ENCODE measurements at places on chromosomes 4 and X. TPM values are rescaled to one million over a fixed set of nuclear protein-coding genes. Genes with fewer than 3 reads are reported as not detected.

TRIM61 gene
- 1.2 TPM for total RNA-seq

AMTN gene
- 0.30 TPM for total RNA-seq

DRP2 gene
- total RNA-seq: 0.69 TPM

HSFX3 gene
- not detected for total RNA-seq

GLRA3 gene
- not detected for total RNA-seq

APEX2 gene
- total RNA-seq: 5.3 TPM

CFP gene
- 2.5 TPM for total RNA-seq

IL2RG gene
- 2.6 TPM for total RNA-seq

CHRDL1 gene
- total RNA-seq: 13.4 TPM

DNA sequence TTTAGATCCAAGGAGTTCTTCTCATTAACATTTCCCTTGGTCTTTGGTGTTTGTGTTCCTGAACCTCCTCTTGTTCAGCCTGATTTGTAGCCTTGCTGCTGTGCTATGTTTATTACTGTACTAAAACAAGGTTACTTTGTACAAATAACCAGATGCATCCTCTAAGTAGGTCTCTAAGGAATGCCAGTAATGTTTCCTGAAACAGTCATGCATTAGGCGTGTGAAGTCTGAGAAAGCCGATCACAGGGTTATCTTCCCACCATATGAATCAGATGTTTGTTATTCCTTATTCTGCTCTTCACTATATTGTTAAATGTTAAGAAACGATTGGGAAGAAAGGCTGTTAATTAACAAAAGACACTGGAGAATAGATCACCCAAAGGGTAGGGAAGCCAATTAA lies 66.9 kb downstream of the GALNTL6 start:
- DNase-seq: no peak

DNA sequence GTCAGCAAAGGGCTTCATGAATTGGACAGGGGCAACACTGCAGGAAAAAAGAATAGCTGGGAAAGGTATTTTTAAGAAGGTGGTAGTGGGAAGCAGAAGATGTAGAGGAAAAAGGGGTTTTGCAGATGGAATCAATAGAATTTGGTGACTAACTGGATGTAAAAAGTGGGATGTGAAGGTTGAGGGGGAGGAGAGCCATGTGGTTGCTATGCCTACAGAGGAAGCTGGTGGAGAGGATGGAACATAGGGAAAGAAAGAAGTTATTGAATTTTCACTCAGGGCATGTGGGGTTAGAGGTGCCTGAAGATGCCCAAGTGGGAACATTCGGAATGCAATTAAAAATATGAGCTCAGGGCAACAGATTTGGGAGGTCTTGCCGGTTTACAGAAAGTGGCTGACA lies 33.0 kb downstream of the REELD1 start:
- DNase-seq: no peak

GRCh38 chrX:55201930-55202579 lies 18.1 kb upstream of the PAGE5 start:
- DNase-seq: no peak

GRCh38 chr4:17761062-17761461 lies 20.4 kb downstream of the FAM184B start:
- no peak for DNase-seq

GRCh38 chr4:54066718-54067129 lies 2.3 kb upstream of the CHIC2 start:
- DNase-seq: no peak

DNA sequence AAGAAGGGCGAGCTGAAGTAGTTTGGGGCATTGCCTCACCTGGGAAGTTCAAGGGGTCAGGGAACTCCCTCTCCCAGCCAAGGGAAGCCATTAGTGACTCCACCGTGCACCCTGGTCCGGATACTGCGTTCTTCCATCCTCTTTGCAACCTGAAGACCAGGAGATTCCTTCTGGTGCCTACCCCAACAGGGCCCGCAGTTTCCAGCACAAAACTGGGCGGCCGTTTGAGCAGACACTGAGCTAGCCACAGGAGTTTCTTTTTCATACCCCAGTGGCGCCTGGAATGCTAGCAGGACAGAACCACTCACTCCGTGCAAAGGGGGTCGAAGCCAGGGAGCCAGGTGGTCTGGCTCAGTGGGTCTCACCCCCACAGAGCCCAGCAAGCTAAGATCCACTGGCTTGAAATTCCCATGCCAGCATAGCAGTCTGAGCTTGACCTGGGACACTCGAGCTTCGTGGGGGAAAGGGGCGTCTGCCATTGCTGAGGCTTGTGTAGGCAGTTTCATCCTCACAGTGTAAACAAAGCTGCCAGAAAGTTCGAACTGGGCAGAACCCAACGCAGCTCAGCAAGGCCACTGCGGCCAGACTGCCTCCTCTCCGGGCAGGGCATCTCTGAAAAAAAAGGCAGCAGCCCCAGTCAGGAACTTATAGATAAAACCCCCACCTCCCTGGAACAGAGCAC lies 1039.4 kb upstream of the IGFBP7 start:
- DNase-seq: no peak

GRCh38 chr4:149166876-149167275 lies 648.8 kb downstream of the IQCM start:
- DNase-seq: no peak

DNA sequence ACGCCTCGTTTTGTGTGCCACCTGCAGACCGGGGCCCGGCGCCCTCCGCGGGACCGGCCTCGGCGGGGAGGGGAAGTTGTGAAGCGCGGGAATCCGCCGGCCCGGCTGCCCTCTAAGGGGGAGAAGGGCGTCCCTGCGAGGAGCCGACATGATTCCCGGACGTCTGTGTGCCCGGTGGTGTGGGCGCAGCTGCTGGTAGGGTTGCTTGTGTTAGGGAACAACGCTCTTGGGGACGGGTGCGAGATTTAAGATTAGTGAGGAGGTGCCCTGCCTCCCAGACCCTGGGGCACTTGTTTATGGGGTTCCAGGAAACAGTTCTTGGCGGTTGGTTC lies 627 bp downstream of the CDKN2AIP start:
- DNase-seq: no peak

DNA sequence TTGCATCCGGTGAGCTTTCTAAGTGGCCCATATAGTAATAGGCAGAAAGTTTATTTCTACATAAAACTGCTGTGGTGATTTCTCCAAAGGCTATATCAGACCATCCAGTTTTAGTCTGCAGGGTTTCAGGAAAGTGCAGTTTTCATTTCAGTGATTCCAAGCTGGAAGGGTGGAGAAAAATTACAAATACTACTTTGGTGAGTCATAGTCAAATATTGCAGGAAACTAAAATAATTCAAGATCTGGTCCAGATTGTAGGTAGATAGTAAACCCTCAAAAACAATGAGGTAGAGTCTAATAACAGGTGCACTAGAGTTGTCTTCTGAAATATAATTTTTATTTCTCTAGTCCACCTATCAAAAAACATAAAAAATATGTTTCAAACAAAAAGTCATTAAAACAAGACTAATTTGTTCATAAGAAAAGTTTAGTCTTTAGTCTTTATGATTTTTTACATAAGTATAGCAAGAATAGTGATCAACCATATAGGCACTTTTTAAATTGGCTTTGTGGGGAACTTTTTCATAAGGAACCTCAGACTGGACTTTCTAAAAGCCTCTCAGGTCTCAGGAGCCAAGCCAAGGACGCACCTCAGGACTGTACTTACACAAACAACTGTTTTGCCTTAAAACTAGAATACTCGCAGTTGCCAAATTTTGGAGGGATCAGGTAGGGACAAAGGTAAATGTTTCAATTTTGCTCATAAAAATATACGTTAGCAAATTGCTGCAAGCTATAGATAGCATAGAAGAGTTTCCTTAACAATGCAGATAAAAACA lies 101.8 kb upstream of the TLR3 start:
- no peak for DNase-seq

- DNase-seq: peak; percentile 53
Measured at GRCh38 chr4:81814987-81815541, 343.4 kb upstream of the RASGEF1B start.

DNA sequence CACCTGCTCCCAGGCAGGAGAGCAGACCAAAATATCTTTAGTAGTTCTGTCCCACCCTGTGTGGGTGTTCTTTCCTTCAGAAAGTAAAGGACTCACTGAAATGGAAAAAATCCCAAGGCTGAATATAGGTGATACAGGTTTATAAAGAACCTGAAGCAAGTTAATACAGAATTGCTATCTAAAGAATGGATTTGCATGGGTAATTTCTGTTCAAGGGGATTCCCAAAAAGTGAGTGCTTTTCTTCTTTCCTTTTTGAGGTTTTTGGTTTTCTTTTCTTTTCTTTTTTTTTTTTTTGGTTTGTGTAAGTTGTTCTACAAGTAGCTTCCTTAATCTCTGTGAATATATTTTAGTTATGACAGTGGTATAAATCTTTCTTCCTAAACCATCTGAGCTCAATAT lies 560.7 kb upstream of the BOD1L1 start:
- no peak for DNase-seq

DNA sequence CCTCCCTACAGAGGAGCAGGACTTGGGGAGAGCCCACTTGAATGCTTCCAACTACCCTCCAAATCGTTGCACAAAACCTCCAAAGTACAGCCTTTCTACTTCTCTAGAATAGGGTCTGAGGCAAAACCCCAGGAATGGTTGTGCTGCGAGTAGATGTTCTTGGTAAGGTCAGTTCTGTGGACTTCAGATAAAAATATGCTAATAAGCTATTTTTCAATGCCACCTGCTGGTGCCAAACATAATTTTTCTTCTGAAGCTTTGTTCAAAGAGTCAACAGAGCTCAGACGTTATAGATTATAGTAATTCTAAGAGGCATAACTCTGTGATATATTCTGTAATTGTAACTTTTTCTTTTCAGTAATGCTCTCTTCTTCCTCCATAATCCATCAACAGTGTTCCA lies 425.7 kb downstream of the GPAT3 start:
- no peak for DNase-seq

DNA sequence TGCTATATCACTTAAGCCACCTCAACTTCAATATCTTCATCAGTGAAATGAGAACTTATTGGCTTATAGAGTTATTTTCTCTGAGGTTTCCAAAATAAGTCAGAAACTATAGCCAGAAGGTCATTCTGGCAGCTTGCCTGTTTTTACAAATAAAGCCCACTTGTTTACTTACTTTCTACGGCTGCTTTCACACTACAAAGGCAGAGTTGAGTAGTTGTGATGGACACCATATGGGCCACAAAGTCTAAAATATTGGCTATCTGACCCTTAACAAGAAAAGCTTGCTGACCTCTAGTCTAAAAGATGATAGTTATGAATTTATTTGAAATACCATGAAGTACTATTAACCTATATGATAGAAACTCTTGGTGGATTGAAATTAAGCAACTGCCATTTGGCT lies 67.3 kb upstream of the ATOH1 start:
- DNase-seq: no peak

DNA sequence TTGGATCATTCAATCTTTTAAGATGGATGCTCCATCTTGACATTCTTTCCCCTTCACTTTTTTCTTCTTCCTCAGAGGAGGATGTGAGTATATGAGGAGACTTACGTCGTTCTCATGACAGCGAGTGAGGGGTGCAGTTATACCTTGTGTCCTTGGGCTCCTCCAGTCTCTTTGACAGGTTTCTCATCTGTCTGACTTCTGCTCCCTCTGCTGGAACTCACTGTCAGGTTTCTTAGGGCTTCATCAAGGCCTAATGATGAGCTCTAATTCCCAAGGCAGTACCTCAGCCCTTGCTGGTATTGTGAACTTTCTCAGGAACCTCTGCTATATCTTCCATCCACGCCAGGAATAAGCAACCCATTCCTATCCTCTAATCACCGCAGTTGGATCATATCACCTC lies 237.8 kb upstream of the ADGRL3 start:
- DNase-seq: no peak

GRCh38 chr4:42315231-42315630 lies 82.1 kb upstream of the SHISA3 start:
- no peak for DNase-seq

GRCh38 chr4:75705198-75705977 lies 19.0 kb upstream of the USO1 start:
- DNase-seq: no peak

GRCh38 chrX:68146054-68146453 lies 287.2 kb downstream of the OPHN1 start:
- DNase-seq: no peak

- DNase-seq: no peak
Measured at GRCh38 chr4:108135549-108136209, 33.1 kb downstream of the LEF1 start.

- DNase-seq: no peak
Measured at GRCh38 chr4:113884655-113885054, 94.8 kb downstream of the ARSJ start.

DNA sequence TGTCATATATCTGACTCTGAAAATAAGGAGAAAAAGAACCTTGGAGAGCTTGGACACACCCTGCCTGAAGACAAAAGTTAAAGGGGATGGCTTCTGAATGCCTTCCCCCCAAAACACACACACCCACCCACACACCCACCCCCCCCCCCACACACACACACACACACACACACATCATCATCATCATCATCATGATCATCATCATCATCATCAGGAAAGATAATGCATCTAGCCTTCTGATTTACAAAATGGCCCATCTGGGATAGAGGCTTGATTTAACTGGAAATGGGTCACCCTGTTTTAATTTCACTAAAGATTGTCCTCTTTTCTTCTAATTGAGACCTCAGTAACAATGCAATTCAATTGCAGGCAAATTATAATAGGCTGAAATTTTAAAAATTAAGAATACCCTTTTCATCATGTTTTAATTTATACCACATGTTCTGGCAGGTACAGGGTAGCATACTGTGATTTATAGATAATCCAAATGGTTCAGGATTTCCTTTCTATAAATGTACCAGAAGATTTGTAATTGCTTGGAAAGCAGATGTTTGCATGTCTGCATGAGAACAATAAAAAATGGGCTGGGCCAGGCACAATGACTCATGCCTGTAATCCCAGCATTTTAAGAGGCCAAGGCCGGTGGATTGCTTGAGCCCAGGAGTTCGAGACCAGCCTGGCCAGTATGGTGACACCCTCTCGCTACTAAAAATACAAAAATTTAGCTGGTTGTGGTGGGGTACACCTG lies 56.5 kb downstream of the TRIM2 start:
- DNase-seq: peak; percentile 82
